Muscle of arm (tissue), 14 donors: ENCODE measurements at places on chromosomes 16 and 17. TPM values are rescaled to one million over a fixed set of nuclear protein-coding genes. Genes with fewer than 3 reads are reported as not detected.

Gene GPRC5C
- polyA plus RNA-seq = 16.2 TPM

Gene USP43
- 0.50 TPM for polyA plus RNA-seq

Gene DHRS13
- 2.2 TPM for polyA plus RNA-seq

Gene SNX20
- 2.2 TPM for polyA plus RNA-seq

Gene ZNF785
- 21.1 TPM for polyA plus RNA-seq

DNA sequence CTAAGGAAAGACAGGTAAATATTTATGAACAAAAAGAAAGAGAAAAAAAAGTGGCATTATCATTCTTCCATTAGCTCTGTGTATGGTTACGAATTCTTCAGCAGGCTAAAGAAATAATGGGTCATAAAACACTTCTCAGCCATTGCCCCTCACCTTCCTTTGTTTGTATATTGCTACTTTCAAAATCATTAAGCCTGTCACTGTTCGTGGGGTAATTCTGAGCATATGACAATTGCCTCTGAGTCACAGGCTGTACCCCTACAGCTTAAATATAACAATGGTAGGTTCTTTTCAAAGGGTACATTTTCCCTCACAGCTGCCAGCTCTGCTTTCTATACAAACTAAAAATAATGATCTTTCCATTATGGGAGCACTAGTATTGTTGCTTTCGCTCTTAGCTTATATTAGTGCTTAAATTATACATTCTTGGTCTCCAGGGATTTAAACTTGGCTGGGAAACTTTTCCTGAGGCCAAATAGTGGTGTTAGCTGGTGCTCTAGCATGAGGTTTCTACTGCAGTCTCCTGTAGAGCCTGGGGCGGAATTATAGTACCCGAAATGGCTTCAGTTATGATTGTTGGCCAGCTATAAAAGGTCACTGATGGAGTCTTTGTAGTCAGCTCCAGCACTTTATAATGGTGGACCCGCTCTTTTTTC lies 74.7 kb upstream of the CDH11 start:
- DNase-seq = no peak

- DNase-seq = no peak
Observed at GRCh38 chr16:2443555-2443954, 14.3 kb downstream of the CCNF start.

DNA sequence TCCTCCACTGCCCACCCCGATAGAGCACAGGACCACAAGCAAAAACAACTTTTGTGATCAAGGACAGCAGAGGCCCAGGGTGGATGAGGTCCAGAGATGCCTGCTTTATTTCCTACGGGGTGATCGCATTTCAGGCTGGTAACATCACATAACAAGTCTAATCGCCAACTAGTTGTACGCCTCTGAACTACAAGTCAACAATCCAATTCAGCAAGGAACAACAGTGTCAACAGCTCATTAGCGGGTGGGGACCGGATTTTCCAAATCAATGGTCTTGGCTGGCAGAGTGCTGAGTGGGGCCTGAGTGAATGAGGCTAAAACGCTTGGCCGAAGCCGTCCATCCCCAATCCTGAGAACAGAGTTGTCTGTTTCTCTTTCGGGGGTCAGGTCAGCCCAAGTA lies 17.1 kb downstream of the MRM3 start:
- DNase-seq = no peak

- DNase-seq = no peak
Observed at GRCh38 chr16:84483882-84484565, 20.4 kb downstream of the MEAK7 start.

DNA sequence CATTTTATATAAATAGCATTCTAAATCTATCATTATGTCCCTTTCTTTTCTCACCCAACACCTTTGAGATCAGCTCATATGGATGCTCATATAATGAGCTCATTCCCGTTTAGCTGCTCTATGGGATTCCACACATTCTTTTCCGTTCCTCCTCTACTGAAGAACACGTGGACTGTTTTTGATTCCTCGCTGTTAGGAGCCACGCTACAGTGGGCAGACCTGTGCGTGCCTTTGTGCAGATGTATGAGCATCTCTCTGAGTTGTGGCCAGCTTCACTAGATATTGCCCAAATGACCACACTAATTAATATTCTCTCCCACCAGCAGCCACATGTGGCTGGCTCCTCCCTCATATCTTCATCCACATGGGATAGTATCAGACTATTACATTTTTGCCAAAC lies 6.0 kb upstream of the TNFRSF13B start:
- no peak for DNase-seq

GRCh38 chr17:27343977-27344607 lies 50.2 kb downstream of the WSB1 start:
- no peak for DNase-seq

DNA sequence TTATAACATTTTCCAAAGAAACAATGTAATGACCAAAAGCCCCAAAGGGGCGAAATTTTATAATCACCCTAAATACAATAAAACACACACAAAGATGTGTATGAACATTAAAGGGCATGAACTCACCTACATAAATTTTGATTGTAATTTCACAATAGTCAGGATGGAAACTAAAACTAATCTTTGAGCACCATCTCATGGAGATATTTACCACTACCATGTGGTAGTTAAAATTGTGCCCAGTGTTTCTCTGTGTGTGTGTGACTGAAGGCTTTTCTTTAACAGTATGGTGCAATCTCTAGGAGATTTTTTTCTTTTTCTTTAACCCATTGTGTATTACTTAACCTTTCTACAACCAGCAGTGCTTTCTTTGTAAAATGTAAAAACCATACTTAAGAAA lies 19.7 kb upstream of the MEIOC start:
- DNase-seq = peak; percentile 30

DNA sequence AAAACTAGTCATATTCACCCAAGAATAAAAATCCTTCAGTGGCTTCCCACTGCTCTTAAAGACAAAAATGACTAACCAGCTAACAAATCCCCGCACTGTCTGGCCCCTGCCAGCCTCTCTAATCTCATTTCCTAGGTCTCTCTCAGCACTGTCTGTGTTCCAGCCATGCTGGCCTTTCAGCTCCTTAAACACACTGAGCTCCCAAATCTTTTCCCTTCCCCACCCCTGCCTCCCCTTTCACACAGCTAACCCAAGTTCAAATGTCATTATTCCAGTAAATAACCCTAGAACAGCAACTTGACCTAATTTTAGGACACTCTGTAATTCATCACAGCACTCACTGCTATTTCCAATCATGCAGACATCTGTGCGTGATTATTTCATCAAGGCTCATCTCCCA lies 7.8 kb downstream of the SHCBP1 start:
- no peak for DNase-seq

GRCh38 chr17:10737168-10737622 lies 7.4 kb upstream of the TMEM220 start:
- peak; percentile 68 for DNase-seq

DNA sequence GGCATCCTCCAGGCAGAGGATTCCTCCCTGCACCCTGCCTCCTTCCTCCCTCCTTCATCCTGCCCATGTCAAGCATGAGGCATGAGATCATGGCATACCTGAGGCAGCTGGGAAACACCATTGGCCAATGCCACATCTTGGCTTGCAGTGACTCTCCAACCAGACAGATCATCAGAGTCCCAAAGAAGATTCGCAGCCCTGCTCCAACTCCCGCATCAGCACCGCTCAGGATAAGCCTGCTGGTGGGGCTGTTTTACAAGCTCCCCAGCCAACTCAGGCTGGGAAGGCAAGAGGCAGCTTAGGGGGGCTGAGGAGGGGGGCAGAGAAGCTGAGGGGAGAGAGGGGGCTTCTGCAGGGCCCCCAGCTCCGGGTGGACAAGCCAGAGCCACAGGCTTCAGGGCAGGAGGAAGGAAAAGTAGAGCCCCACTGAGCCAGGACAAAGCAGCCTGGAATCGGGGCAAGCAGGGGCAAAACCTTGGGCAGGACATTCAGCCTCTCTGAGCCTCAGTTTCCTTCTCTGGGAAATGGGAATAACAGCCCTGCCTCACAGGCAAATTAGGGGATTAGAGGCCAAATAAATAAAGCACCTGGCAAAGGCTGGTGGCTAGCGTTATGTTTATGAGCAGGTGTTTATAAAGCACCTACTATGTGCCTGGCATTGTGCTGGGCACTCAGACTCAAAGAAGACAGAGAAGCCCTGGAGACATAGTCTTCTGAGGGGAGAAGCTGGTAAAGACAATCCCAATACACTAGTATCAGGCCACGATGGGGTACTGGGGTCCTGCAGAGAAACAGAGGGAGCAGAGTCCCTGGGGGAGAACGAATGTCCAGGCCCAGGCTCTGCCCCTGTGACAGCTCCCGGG lies 88.1 kb downstream of the GOSR1 start:
- no peak for DNase-seq

DNA sequence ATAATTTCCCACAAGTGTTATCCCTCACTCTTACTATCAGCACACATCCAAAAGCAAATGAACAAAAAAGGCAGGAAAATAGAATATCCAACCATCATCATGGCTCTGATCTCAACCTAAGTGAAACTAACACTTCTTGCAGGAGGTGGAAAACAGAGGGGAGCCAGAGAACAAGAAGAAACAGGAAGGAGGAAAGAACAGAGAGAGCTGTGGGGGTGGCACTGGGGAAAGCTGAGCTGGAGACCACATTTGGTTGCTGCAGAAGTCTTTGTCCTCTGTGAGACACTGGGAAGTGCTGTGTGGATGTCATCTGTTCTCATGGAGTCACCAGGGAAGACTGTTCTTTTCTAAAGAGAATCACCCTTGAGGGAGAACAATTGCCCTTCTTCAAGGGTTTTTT lies 34.7 kb downstream of the GRB7 start:
- no peak for DNase-seq
